ENCODE measurements at places on chromosomes 5 and 9.
A peak's percentile ranks its signal among the peaks of the same experiment; 100 is the strongest.

DNA sequence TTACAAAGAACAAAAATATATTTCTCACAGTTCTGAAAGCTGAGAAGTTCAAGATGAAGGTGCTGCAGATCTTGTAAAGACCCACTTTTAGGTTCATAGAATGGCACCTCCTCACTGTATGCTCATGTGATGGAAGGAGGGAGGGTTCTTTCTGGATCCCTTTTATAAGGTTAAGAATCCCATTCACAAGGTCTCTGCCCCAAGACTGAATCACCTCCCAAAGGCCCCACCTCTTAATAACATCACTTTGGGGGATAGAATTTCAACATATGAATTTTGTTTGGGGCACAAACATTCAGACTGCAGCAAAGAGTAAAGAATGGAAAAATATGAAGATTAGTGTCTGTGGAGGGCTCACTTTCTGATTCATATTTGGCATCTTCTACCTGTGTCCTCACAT lies 77.1 kb upstream of the PRR16 start:
- DNase-seq: no peak

- no peak for DNase-seq
Measured at GRCh38 chr9:34185778-34186551, 7.1 kb downstream of the UBAP1 start.

DNA sequence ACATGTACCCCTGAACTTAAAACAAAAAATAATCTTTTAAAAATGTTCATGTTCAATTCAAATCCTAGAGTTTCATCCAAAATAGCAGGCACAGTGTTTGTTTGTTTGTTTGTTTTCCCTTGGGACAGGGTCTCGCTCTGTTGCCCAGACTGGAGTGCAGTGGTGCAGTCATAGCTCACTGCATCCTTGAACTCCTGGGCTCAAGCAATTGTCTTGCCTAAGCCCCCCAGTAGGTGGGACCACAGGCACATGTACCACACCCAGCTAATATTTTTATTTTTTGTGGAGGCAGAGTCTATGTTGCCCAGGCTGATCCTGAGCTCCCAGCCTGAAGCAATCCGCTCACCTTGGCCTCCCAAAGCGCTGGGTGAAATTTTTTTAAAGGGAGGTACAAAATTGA lies 5.0 kb upstream of the POLR1E start:
- DNase-seq: peak; percentile 9

- DNase-seq: no peak
Measured at GRCh38 chr9:272251-273213, 57.9 kb downstream of the DOCK8 start.

GRCh38 chr9:87102126-87102525 lies 154.8 kb upstream of the GAS1 start:
- DNase-seq: no peak

DNA sequence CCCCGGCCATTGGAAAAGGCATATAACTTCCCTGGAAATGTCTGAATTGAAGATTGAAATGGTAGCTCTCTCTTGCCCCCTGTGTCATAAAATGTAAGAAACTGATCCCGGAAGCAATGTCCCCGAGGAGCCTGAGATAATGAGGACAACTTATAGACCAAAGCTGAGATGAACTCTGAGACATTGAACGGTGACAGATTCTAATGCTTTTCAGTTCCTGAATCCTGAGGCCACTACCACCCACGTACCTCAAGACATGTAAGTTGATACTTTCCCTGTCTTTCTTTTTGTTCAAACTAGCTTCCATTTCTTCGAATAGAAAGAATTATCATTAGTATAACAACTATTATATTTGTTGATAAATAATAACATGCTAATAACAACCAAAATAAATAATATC lies 51.0 kb downstream of the KIF4B start:
- DNase-seq: no peak

- DNase-seq: no peak
Measured at GRCh38 chr5:174828804-174829510, 104.6 kb downstream of the MSX2 start.

DNA sequence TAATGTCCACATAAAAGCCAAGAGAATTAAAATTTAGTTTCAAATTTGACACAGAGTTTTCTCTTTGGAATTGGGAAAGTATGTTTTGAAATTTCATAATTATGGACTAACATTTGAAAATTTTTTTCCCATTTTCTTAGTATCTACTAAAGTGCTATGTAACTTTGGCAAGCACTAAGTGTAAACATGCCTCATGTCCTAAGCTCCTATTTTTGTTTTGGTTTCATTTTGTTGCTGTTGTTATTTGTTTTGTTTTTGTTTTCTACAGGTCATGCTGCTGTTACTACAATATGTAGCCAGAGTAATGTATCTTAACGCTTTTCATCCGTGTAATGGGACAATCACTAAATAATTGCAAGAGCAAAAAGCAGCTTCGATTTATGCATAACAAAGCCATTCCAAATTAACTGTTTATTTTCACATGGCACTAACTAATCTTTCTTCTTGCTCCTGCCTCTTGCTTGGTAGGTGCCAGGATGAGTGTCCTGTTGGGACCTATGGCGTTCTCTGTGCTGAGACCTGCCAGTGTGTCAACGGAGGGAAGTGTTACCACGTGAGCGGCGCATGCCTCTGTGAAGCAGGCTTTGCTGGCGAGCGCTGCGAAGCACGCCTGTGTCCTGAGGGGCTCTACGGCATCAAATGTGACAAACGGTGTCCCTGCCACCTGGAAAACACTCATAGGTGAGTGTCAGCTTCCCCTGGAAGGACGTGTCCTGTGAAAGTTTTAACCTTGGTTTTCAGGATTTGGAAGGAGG lies 107.3 kb upstream of the PRRC1 start:
- DNase-seq: no peak

DNA sequence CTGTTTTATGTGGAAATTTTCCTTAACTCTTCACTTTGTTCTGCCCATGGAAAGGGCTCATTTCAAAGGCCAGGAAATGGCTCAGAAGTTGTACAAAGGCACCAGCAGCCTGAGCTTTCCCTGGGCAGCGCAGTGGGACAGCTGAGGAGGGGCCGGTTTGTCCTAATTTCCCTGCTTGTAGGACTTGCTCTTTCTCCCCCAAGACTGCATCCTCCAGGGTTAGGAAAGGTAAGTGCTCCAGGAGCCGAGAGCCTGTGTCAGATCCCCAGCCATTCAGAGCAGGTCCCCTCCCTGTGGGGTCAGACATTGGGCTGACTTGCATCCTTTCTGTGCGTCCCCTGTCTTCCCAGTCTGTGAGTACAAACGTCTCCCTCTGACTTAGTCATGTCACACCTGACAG lies 43.5 kb downstream of the AGXT2 start:
- DNase-seq: no peak

DNA sequence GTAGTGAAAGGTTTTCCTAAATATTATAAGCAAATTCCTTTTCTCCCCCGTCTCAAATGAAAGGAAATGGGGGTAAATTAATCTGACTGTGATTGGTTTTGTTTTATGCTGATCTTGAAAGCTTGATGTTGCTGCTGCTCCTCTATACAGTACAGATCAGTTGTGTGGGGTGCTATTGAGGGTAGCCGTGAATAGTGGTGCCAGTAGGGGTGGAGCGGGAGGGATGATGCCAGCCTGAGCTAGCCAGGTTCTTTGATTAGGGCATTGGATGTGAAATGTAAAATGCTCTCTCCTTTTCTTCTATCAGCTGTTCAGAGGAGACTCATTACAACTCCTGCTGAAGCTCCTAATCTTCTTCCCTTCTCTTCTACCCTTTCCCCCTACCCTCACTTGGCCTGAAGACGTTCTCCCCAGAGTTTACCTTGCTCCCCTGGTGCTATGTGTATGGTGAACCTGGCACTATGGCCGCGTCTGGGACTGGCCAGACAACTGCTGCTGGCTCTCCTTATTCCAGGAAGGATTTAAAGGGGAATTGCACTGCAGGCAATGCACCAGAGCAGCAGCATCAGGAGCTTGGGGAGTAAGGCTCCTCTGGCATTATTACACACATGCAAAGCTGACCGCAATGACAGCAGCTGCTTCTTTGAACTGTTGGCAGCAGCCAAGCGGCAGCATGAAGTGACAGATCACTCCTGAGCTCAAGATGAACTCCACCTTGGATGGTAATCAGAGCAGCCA lies 566 bp downstream of the GPR21 start:
- no peak for DNase-seq

GRCh38 chr5:109865637-109866036 lies 175.9 kb downstream of the MAN2A1 start:
- no peak for DNase-seq

Data from NCI-H82 (cell line).